ENCODE measurements at places on chromosomes 11 and 22. TPM values are rescaled to one million over a fixed set of nuclear protein-coding genes. Genes with fewer than 3 reads are reported as not detected.

DNA sequence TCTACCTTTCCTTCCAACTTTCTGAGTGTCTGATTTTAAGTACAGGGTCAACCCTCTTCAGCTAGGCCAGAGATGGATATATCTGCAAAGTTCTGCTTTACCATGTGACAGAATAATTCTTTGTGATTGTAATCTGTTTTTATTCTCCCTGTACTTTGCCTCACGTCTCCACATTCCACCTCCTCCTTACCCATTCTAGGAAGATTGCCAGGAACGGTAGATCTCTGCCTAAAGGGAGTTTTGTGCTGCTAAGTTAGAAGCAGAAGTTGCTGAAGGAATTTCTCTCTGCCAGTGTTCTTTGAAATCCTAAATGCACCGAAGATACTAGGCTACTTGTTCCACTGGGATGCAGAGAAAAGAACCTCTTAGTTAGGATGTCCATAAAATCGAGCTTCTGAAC, 20.7 kb upstream of the FAM181B start:
- no peak for DNase-seq
- no peaks in the 10 kb centered on the region for H3K4me1 ChIP-seq
- H3K27me3 ChIP-seq, result no peaks in the 10 kb centered on the region

Gene TMEM121B
- 0.26 TPM for polyA plus RNA-seq

GRCh38 chr11:102220728-102221467, 96.4 kb upstream of the BIRC3 start:
- H3K27ac ChIP-seq, result no peak overlapping the region
- H3K36me3 ChIP-seq, result peaks cover 3% of the 10 kb centered on the region
- no peak for DNase-seq
- no peaks in the 10 kb centered on the region for H3K4me1 ChIP-seq
- H3K27me3 ChIP-seq, result no peaks in the 10 kb centered on the region

GRCh38 chr11:111363985-111364384, 15.1 kb downstream of the POU2AF1 start:
- H3K27ac ChIP-seq, result no peak overlapping the region
- no peak for DNase-seq
- H3K4me1 ChIP-seq, result no peaks in the 10 kb centered on the region
- no peaks in the 10 kb centered on the region for H3K27me3 ChIP-seq
- no peak overlapping the region for H3K4me3 ChIP-seq

GRCh38 chr11:86740628-86741483, 59.5 kb upstream of the PRSS23 start:
- H3K27me3 ChIP-seq, result no peaks in the 10 kb centered on the region
- H3K4me1 ChIP-seq, result peaks cover 33% of the 10 kb centered on the region
- H3K4me3 ChIP-seq, result no peak overlapping the region
- H3K27ac ChIP-seq, result peak overlapping the region; percentile 94

- DNase-seq, result no peak
- H3K4me1 ChIP-seq, result peaks cover 10% of the 10 kb centered on the region
- H3K4me3 ChIP-seq, result no peak overlapping the region
These were observed 26.7 kb downstream of the TMEM184B start for GRCh38 chr22:38246046-38246658.

DNA sequence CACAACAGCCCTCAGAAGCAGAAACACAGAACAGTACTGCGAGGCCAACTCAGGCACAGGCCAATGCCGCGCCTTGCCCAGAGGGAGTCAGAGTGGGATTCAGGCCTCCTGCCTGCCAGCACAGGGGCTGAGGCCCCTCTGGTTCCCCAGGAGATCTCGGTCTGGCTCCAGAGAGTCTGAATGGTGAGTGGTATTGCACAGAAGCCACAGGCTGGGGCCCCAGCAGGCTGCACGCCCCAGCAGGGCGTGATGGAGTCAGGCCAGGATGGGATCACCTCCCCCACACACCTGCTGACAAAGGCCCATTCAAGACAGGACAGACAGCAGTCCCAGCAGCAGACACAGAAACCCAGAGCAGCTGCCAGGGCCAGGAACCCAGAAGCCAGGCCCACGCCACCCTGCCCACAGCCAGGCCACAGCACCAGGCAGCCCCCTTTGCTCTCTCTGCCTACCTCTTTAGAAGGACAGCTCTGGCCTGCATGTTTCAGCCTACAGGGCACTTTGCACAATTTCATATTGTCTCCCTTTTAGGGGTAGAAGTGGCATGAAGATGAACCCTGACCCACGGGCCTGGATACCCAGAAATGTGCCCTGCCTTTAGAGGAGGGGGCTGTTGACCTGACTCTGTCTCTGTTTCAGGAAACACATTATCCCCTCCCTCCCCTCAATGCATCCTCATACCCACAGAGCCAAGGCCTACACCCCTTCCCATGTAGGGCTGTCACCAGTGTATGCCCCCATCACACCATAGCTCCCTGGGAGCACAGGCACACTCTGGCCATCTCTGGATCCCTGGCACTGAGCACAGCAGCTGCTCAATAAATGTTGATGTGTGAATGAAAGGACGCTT, 6.1 kb downstream of the FXYD6 start:
- H3K4me1 ChIP-seq, result peaks cover 43% of the 10 kb centered on the region
- no peaks in the 10 kb centered on the region for H3K27me3 ChIP-seq
- DNase-seq, result peak; percentile 47
- H3K4me3 ChIP-seq, result no peak overlapping the region

DNA sequence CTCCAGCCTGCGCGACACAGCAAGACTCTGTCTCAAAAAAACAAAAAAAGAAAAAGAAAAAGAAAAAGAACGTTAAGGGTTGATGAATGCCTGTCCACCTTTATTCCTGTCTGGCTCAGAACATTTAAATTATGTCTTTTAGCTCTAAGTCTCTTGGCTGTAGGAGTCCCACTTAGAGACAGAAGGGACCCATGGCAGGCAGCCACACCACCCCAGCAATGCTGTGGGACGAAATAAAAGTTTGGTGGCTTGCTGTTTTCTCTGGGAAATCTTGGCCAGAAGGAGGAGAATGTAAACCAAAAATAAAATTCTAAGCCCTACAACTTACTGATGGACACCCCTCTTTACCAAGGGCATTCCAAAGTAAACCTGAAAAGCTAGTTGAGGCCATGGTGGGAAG, 38.9 kb upstream of the GNAZ start:
- no peaks in the 10 kb centered on the region for H3K36me3 ChIP-seq
- H3K27me3 ChIP-seq, result no peaks in the 10 kb centered on the region
- H3K4me3 ChIP-seq, result no peak overlapping the region
- H3K27ac ChIP-seq, result no peak overlapping the region

Gene TSPAN18
- polyA plus RNA-seq, result 8.3 TPM

Gene RBM4B
- polyA plus RNA-seq, result 10.0 TPM

DNA sequence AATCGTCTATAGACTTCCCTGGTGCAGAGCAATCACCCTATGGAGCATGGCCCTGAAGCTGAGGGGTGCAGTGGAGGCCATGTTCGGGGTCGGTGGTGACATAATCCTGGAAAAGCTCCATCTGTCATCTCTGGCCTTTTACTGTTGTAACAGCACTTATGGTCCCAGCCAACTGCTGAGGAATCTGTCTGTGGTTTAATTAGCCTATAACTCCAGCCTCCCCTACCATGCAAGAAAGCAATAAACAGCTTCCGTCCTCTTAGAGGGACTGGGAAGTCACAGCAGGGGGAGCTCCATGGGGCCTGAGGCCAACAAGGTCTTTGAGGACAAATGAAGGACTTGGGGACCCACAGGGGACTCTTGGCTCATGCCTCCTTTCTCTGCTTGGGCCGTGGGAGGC, 159.1 kb upstream of the NECTIN1 start:
- H3K36me3 ChIP-seq, result no peaks in the 10 kb centered on the region
- H3K27ac ChIP-seq, result no peak overlapping the region
- no peaks in the 10 kb centered on the region for H3K27me3 ChIP-seq
- peaks cover 8% of the 10 kb centered on the region for H3K4me1 ChIP-seq
- DNase-seq, result peak; percentile 25

GRCh38 chr11:116445108-116446047, 327.4 kb downstream of the BUD13 start:
- H3K4me3 ChIP-seq, result no peak overlapping the region
- H3K27me3 ChIP-seq, result no peaks in the 10 kb centered on the region
- DNase-seq, result no peak
- H3K36me3 ChIP-seq, result no peaks in the 10 kb centered on the region

Gene OR52I1
- polyA plus RNA-seq, result not detected
